Keratinocyte (primary cell): ENCODE measurements at places on chromosomes 7 and 10.
A peak's percentile ranks its signal among the peaks of the same experiment; 100 is the strongest.

GRCh38 chr10:119162452-119163092, 2.9 kb downstream of the SFXN4 start:
- DNase-seq: no peak

- DNase-seq: no peak
These were observed 37.0 kb upstream of the NRF1 start for GRCh38 chr7:129574487-129574886.

DNA sequence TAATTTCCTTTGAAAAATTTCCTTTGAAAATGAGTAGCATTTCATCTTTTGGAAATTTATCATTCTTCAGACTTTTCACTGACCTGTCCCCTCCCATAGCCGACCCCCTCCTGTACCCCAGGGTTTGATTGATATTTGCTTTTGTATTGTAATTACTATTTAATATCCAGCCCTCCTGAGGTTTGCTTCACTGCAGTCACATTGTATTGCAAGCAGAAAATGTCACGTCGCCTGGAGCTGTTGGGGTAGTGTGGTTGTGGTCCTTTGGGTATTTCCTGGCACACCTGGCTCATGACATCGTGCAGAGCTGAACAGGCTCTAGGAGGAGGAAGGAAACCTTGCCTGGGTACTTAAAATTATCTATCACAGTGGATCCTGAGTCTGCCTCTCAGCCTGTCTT, 116.1 kb downstream of the INSYN2A start:
- no peak for DNase-seq

DNA sequence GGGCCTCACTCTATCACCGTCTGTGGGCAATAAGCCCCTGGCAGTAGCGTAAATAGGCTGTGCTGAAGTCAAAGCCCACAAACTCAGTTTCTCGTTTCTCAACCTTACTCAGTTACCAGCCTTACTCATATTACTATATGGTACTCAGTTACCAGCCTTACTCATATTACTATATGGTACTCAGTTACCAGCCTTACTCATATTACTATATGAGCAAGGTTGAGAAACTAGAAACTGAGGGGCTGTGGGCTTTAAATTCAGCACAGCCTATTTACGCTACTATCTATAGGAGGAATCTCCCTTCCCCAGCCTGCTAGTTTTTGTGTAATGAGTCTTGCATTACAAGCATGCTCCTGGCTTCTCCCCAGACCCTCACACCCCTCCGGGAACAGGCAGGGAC, 35.4 kb downstream of the CCDC3 start:
- no peak for DNase-seq

GRCh38 chr7:13099154-13099795, 411.8 kb downstream of the ARL4A start:
- DNase-seq: peak; percentile 13

GRCh38 chr10:79482304-79482703, 30.0 kb upstream of the EIF5AL1 start:
- no peak for DNase-seq

GRCh38 chr7:16268821-16269768, 152.2 kb downstream of the CRPPA start:
- DNase-seq: peak; percentile 44

DNA sequence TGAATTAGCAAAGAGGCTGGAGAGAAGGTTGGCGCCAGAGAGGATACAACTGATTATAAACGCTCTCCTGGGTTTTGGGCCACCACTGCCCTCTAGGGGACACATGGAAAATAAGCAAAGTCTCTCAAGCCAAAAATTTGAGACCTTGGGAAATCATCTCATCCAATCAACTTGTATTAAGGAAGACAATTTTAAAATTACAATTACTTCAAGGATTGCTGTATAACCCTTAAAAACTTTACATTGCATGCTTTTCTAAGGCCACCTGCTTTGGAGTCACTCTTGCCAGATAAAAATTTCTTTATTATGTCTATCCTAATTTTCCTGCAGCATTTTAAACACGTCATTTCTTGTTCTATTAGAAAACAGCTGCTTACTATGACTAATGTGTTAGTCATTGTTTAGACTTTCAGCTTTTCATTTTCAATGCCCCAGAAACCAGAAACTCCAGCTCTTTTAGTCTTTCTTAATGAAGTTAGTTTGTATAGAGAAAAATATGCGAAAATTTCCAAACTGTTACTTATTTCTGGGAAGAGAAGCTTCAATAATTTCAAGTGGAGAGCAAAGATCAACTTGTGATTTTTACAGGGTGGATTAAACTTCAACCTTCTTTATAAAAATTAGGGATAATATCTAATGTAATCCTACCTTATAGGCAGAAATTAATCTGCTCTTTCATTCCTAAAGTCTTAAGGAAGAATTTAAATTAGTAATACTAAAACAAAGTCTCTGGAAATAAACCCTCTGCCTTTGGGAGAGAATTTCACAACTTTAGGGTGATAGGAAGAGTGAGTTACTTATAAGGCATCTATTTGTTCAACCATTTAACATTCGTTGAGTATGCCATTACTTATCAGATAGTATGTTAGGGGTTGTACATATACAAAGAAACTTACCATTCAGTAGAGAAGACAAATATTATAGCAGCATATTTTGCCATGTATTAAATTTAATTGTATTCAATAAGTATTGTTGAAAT, 20.6 kb upstream of the RHOBTB1 start:
- no peak for DNase-seq

- DNase-seq: no peak
These were observed 258.7 kb downstream of the CCDC3 start for GRCh38 chr10:12742771-12743170.

DNA sequence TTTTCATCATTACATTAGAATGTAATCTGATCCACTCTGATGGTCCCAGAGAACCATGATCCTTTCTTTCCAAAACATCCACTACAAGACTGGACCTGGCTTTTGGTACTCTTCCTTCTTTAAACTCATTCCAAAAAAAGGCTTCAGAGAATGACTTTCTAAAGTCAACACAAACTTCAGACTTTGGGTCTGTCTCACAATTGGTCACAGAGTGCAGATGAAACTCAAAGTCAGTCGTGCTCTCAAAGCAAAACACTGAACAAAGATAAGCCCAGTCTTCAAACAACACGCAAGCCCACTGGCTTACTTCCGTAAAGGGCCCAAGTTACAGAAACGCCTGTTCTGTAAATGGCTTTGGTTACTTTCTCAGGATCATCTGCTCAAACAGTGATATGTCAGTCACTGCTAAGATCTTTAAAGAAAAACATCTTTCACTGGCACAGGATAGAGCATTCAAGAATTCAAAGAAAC, 250.9 kb upstream of the MKLN1 start:
- no peak for DNase-seq

- no peak for DNase-seq
These were observed 223.6 kb downstream of the GATA3 start for GRCh38 chr10:8278099-8278498.
